ENCODE measurements at places on chromosomes 16 and 17.
A peak's percentile ranks its signal among the peaks of the same experiment; 100 is the strongest.

GRCh38 chr17:34542700-34543336 lies 36.6 kb upstream of the TMEM132E start:
- peaks cover 14% of the 10 kb centered on the region for H3K27me3 ChIP-seq
- H3K4me3 ChIP-seq, result no peak overlapping the region
- DNase-seq, result peak; percentile 73
- H3K27ac ChIP-seq, result no peak overlapping the region
- peaks cover 5% of the 10 kb centered on the region for H3K4me1 ChIP-seq

DNA sequence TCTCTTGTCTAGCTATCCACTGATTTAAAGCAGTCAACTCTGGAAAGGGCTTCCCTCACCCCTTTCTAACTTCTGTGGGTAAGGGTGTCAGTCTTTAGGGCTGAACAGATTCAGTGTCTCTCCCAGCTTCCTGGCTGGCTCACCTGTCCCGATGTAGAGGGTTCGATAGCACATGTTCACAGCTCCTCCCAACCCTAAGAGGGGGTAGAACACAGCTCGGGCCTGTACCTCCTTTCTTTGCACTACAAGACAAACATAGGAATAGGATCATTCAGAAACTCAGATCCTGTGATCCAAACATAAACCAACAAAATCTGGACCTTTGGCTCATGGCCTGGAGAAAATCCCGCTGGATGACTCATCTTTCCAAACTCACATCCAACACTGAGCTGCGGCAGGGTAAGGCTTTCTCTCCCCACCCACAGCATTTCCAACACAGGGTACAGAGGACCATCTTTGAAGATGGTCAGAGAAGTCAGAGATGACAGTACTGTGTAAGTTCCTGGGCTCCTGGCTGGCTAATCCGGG lies 5.8 kb upstream of the DHRS13 start:
- H3K36me3 ChIP-seq, result peaks cover 71% of the 10 kb centered on the region
- H3K4me3 ChIP-seq, result no peak overlapping the region
- peaks cover 36% of the 10 kb centered on the region for H3K4me1 ChIP-seq
- DNase-seq, result no peak
- H3K27me3 ChIP-seq, result no peaks in the 10 kb centered on the region

GRCh38 chr17:75536366-75536765 lies 10.9 kb downstream of the LLGL2 start:
- peaks cover 8% of the 10 kb centered on the region for H3K36me3 ChIP-seq
- H3K4me1 ChIP-seq, result peaks cover 2% of the 10 kb centered on the region
- DNase-seq, result no peak
- H3K4me3 ChIP-seq, result no peak overlapping the region
- H3K27ac ChIP-seq, result no peak overlapping the region

- no peak overlapping the region for H3K27ac ChIP-seq
- no peaks in the 10 kb centered on the region for H3K36me3 ChIP-seq
- DNase-seq, result no peak
- no peaks in the 10 kb centered on the region for H3K4me1 ChIP-seq
These were observed 93.4 kb downstream of the IRF8 start for GRCh38 chr16:85992359-85992758.

DNA sequence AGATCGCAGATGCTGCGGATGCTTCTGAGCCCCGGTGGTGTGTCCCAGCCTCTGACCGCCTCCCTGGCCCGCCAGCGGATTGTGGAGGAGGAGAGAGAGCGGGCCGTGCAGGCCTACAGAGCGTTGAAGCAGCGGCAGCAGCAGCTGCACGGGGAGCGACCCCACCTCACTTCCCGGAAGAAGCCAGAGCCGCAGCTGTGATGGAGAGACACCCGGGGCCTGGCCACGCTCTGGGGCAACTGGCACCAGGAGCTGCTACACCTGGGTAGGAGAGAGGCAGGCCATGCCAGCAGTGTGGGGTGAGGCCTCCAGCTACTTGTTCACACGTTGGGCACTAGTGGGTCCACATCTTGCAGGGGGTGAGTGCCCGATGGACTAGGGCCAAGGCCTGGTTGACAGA lies 6.0 kb downstream of the CCDC137 start:
- peaks cover 53% of the 10 kb centered on the region for H3K36me3 ChIP-seq
- H3K4me1 ChIP-seq, result peaks cover 10% of the 10 kb centered on the region
- DNase-seq, result no peak
- H3K27me3 ChIP-seq, result no peaks in the 10 kb centered on the region
- no peak overlapping the region for H3K4me3 ChIP-seq
- no peak overlapping the region for H3K27ac ChIP-seq

DNA sequence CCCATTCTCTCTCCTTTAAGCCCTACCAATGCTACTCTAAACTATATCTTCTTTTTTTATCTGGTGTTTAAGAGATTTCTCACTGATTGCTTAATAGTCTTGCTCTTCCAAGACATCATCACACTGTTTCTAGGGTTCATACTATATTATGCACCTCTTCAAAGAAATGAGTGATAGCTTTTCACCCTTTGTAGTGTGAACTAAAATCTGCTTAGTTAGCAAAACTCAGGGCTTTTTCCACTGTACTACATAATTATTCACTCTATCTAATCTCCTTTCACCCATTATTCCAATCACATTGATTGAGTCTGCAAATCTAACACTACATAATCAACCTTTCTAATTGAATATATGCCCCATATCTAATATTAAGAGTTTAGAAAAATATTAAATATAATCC lies 456.0 kb upstream of the SOX9 start:
- H3K4me3 ChIP-seq, result no peak overlapping the region
- H3K27me3 ChIP-seq, result no peaks in the 10 kb centered on the region
- H3K4me1 ChIP-seq, result no peaks in the 10 kb centered on the region

GRCh38 chr16:5065813-5066212 lies at the start of gene C16orf89:
Gene C16orf89, minus strand, starts transcription at chr16:5065956. Its CDS starts 48 bp downstream, at chr16:5065908.
- H3K27me3 ChIP-seq, result peaks cover 3% of the 10 kb centered on the region
- peaks cover 3% of the 10 kb centered on the region for H3K4me1 ChIP-seq
- H3K36me3 ChIP-seq, result no peaks in the 10 kb centered on the region
- no peak within 1 kb of the TSS for H3K27ac ChIP-seq
- DNase-seq, result no peak

DNA sequence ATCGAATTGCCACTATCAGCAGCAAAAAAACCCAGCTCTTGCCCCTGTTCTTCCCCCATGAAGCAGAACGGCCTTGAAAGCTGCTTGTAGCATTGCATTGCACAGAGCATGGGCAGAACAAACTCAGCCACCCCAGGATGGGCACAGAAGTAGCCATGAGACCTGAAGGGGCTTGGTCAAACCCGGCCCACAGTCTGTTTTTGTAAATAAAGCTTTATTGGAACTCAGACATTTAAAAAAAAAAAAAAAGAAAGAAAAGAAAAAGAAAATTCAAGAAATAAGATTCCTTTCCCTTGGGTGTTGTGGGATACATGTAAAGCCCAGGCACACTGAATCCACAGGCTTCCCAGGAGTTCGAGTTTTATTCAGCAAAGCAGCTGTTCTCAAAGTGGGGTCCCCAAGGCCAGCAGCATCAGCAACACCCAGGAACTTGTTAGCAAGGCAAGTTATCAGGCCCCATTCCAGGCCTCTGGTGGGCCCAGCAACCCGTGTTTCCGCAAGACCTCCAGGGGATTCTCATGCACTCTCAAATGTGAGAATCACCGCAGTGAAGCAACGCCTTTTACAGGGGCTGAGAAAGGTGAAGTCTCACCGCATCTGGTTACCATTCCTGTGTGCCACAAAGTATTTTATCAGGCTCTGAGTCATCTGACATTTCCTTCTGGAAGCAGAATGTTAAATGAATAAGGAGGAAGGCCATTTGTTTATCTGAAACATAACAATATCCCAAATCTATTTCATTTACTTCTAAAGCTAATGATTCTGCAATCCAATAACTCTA lies 108.2 kb downstream of the SLC39A11 start:
- H3K4me3 ChIP-seq, result no peak overlapping the region
- no peak for DNase-seq
- no peak overlapping the region for H3K27ac ChIP-seq
- peaks cover 5% of the 10 kb centered on the region for H3K4me1 ChIP-seq

DNA sequence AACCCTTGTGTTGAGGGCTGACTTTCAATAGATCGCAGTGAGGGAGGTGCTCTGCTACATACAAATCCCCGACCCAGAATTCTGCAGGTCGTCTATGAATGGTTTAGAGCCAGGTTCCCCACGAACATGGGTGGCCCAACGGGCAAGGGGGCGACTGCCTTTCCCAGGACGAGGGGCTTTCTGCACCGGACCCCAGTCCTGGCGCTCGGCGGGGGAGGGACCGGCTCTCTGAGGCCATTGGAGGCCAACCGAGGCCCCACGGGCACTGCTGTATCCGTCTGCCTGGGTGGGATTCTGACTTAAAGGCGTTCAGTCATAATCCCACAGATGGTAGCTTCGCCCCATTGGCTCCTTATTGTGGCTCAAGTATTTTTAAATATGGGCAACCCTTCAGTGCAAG lies 21.2 kb downstream of the SEC14L1 start:
- peaks cover 11% of the 10 kb centered on the region for H3K36me3 ChIP-seq
- no peak for DNase-seq
- no peak overlapping the region for H3K4me3 ChIP-seq
- H3K27me3 ChIP-seq, result no peaks in the 10 kb centered on the region
- H3K4me1 ChIP-seq, result peaks cover 61% of the 10 kb centered on the region

- H3K4me1 ChIP-seq, result no peaks in the 10 kb centered on the region
- no peak overlapping the region for H3K4me3 ChIP-seq
- peaks cover 10% of the 10 kb centered on the region for H3K27me3 ChIP-seq
- no peak for DNase-seq
These were observed 33.7 kb downstream of the TRIM25 start for GRCh38 chr17:56880133-56880532.

GRCh38 chr17:82892899-82893565 lies 53.2 kb upstream of the ZNF750 start:
- no peaks in the 10 kb centered on the region for H3K27me3 ChIP-seq
- H3K4me1 ChIP-seq, result peaks cover 20% of the 10 kb centered on the region
- H3K4me3 ChIP-seq, result no peak overlapping the region
- peak overlapping the region; percentile 51 for H3K27ac ChIP-seq

DNA sequence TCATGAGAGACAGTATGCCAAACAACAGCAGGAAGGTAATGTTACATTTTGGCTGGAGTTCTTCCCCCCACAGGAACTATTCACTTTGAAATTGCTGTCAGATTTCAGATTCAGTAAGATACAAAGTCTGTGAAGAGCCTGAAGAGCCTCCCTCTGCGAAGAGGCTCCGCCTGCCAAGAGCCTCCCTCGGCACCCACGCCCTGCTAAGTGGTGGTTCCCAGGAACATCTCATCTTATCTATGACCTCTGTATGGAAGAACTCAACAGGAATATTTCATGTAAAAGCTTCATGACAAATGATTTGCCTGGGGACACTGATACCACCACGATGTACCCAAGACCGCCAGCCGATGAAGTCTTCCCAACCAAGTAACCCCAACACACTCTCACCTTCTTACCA lies 3.2 kb downstream of the ZC3H7A start:
- peaks cover 31% of the 10 kb centered on the region for H3K4me1 ChIP-seq
- no peak overlapping the region for H3K4me3 ChIP-seq
- H3K36me3 ChIP-seq, result peaks cover 7% of the 10 kb centered on the region
- peak overlapping the region; percentile 34 for H3K27ac ChIP-seq
